ENCODE measurements at places on chromosomes 16 and 17.

GRCh38 chr17:81527591-81528383 is at the start of gene FSCN2:
Gene FSCN2, plus strand, starts transcription at chr17:81528377. Its CDS starts 155 bp downstream, at chr17:81528532.
- DNase-seq: no peak

GRCh38 chr17:48548523-48549280 is 3.8 kb upstream of the HOXB2 start:
- no peak for DNase-seq

- no peak for DNase-seq
These were observed 30.9 kb downstream of the SERPINF1 start for GRCh38 chr17:1792495-1793446.

DNA sequence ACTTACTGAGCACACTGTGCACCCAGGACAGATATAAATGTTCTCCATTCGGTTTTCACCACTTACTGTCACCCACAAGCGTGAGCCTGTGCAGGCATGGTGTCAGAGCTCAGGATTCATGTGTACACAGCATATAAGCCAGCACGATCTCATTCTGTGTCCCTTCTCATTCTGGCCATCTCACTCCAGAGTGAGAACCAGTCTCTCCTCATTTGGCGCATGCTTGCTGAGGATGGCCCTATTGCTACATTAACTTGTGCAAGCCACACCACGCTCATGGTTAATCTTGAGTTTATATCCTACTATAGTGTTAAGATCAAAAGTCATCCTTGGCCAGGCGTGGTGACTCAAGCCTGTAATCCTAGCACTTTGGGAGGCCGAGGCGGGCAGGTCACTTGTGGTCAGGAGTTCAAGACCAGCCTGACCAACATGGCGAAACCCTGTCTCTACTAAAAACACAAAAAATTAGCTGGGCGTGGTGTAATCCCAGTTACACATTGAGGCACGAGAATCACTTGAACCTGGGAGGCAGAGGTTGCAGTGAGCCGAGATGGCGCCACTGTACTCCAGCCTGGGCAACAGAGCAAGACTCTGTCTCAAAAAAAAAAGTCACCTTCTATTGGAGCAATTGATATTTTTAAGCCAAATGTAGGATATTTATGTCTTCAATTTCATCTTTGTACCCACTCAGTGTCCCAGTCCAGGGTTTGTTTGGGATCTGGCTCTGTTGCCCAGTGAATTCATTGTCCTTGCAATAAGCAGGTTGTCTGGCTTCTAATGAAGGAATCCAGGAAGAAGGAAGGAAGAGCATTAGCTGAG is 20.9 kb downstream of the SOCS1 start:
- peak; percentile 53 for DNase-seq

- DNase-seq: peak; percentile 45
These were observed 12.7 kb upstream of the ARHGAP23 start for GRCh38 chr17:38415250-38416194.

GRCh38 chr17:75901727-75902126 is 3.0 kb downstream of the MRPL38 start:
- DNase-seq: no peak

DNA sequence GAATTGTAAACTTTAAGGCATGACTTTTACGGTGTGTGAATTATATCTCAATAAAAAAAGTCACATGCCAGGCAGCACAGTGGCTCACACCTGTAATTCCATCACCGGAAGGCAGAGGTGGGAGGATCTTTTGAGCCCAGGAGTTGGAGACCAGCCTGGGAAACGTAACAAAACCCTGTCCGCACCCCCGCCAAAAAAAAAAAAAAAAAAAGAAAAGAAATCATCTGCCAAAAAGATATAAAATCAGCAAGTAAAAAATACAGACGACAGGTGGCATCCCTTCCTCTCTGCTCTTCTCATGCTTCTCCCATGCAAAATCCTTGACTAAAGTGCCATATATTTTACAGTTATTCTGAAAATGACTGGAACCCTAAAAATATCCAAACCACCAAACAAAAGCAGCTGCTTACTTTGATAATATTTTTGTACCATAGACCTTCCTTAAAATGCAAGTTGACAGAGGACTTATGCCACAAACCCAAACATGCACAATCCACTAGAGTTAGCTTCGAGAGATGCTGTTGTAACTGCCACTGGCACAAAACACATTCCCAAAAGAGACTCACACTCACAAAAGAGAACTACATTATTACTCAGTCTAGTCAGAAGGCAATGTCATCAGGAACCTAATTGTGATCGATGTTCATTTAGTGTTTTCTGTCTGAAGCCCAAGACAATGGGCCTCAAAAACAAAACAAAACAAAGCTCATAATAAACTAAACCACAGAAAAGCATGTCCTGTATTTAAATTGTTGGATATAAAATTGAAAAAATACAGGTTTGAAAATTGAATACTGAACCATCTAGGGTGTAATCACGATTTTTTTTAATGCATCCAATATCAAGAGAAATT is 2.4 kb downstream of the CRLF3 start:
- DNase-seq: no peak

GRCh38 chr17:41650794-41651624 is 26.6 kb upstream of the KRT17 start:
- DNase-seq: no peak

GRCh38 chr16:27450196-27450549 is 48.2 kb downstream of the IL21R start:
- no peak for DNase-seq

DNA sequence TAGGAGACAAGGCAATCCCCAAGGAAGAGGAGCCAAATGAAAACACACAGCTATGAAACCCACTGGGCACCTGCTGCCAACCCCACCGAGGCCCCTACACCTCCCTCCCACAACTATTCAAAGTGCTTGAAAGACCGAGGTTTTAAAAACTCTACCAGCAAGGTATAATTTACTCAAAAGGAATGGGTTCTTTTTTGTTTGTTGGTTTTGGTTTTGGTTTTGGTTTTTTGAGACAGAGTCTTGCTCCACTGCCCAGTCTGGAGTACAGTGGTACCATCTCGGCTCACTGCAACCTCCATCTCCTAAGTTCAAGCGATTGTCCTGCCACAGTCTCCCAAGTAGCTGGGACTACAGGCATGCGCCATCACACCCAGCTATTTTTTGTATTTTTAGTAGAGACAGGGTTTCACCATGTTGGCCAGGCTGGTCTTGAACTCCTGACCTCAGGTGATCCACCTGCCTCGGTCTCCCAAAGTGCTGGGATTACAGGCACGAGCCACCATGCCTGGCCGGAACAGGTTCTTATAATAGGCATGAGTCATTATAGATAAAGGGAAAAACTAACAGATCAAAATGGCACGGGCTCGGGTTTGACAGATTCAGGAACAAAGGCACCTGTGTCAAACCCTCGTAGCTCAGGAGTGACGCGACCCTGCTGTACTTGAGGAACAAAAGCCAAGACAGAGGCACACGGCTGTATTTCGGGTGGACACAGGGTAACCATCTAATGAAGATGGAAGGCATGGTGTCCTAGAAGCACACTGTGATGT is 40.7 kb downstream of the COTL1 start:
- no peak for DNase-seq

DNA sequence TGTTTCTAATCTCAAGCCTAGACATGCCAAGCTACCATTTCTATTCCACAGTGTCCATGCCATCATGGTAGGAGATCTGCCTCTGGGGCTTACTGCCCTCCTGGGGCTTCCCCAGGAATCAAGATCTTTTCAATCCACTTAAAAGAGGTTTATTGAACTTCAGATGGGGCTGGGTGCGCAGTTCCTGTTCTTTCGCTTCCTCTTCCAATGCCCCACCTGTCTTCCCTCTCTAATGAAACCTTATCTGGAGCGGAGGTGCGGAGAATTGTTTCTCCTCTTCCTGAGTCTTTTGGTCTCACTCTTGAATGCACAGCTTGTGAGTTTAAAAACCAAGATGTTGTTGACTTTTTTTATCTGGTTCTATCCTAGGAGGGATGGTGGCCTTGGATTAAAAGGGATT is 30.4 kb upstream of the METTL16 start:
- DNase-seq: no peak

GRCh38 chr17:20128036-20128667 is 119.0 kb downstream of the SPECC1 start:
- DNase-seq: no peak

- DNase-seq: no peak
These were observed 178.6 kb upstream of the TNRC6C start for GRCh38 chr17:77779711-77780539.

All from fibroblast of gingiva (primary cell).